ENCODE measurements at places on chromosomes 12 and 14.

- DNase-seq: no peak
Observed at GRCh38 chr14:100755649-100756048, 29.0 kb downstream of the DLK1 start.

GRCh38 chr12:119780786-119781434 is 96.2 kb downstream of the CIT start:
- DNase-seq: no peak

- no peak for DNase-seq
Observed at GRCh38 chr12:96136725-96137378, 57.3 kb upstream of the ELK3 start.

GRCh38 chr12:124599074-124599999 is 31.9 kb upstream of the NCOR2 start:
- no peak for DNase-seq

GRCh38 chr14:24147761-24148428 is 597 bp downstream of the RNF31 start:
- DNase-seq: no peak

GRCh38 chr12:30440826-30441602 is 254.7 kb downstream of the IPO8 start:
- DNase-seq: no peak

DNA sequence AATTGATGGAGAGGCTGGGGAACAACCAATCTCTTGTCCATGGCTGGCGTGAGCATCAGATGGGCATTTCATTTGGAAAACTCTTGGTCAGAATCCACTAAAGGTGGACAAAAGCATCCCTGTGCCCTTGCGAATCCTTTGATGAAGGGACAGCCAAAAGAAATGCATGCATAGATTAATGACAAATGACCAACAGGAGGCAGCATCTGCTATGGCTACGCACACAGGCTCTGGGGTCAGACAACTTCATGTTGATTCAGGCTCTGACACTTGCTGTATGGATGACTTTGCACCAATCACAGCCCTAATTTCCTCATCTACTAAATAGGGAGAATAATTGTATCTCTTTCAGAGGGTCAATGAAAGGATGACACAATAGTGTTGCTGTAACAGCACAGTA is 117.5 kb downstream of the ASCL4 start:
- DNase-seq: no peak

GRCh38 chr12:49037947-49038237 is 19.3 kb upstream of the PRKAG1 start:
- no peak for DNase-seq

GRCh38 chr12:130013771-130014484 is 110.1 kb upstream of the TMEM132D start:
- no peak for DNase-seq

DNA sequence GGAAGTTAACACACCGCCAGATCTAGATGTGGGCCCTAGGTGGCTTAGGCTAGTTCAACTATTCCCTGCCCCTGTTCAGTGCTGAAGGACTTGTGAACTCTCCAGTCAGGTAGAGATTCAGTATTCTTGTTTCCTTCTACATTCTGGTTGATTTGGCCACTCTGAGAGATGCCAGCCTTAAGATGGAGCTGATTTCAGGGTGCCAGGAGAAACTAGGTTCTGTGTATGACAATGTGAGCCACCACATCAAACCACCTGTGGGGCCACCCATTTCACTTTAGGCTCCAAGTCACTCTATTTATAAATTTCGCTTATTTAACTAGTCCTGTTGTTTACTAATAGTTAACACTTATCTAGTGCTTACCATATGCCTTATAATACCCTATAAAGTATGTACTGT is 26.0 kb downstream of the FRMD6 start:
- no peak for DNase-seq

- no peak for DNase-seq
Observed at GRCh38 chr12:80033448-80033847, 65.9 kb upstream of the OTOGL start.

DNA sequence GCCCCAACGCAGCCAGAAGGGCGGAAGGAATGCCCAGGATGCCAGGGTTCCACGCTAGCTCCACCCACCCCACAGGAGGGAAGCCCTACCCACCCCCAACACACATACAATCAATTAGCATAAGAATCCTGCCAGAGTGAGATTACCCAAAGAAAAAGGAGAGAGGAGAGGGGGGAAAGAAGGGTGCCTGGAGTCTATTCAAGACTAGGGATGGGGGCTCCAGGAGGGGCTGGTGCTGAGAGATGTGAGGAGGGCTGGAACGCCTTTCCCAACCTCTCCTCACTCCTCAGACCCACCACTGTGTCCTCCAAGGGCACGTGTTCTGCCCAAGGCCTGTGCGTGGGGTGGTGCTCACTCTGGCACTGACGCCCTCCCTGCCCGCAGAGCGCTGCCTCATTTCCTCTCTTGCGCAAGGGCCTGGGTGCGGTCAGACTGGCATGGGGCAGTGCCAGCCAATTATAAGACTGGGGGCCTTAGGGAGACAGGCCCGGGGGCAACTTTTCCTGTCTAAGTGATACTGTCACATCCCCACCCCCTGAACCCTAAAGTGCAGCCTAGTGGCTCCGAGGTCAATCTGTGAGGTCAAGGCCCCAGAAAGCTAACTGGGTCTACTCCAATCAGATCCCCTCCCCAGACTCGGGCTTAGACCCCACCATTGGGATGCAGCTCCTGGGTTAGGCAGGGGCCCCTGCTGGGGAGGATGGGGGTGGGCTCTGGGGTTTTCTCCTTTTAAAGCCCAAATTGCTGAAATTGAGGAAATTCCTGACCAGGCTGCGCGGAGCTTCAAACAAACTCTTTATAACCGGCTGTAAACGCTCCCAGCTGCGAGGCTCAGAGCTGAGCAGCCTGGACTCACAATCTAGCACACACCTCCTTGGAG is 10.2 kb upstream of the ITGB7 start:
- DNase-seq: peak; percentile 42

DNA sequence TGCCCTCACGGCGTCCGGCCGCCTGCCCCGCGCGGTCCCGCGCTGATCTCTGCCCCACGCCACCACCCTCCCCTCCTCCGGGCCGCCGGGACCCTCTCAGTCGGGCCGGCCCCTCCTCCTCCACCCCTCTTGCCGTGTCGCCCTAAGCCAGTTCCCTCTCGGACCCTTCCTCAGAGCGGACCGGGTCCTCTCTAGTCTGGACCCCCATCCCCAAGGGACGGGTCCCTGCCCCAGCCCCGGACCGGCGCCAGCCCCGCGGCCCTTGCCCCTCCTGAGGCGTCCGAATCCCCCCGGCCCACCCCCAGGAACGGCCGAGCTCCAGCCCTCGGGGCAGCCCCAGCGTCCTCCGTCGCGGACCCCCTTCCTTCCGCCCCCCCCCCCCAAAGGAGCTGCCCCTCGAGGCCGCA is 485 bp downstream of the PPP4R4 start:
- no peak for DNase-seq

- peak; percentile 1 for DNase-seq
Observed at GRCh38 chr14:54975856-54976255, 51.0 kb downstream of the WDHD1 start.

GRCh38 chr12:127245009-127245408 is 1022.0 kb upstream of the TMEM132C start:
- no peak for DNase-seq

- no peak for DNase-seq
Observed at GRCh38 chr12:110756611-110757010, 13.9 kb upstream of the PPP1CC start.

GRCh38 chr12:77372494-77372893 is 307.1 kb upstream of the E2F7 start:
- no peak for DNase-seq

DNA sequence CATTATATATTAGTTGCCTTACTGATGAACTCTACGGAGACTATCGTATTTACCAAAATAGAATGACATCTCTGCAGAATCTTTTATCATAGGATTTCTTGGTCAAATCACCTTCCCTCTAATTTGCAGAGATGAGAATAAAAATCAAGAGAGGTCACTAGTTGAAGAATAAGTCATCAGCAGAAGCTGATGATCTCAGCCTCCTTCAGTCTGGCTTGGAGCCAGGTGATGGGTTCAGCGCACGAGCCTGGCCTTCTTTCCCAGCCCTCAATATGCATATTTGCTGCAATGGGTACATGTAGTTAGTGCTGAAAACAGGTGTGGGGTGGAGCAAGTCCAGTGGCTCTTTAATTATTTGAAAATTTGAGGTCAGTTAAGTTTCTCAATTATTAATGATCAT is 19.2 kb upstream of the EMP1 start:
- DNase-seq: no peak

- no peak for DNase-seq
Observed at GRCh38 chr12:41577995-41578394, 389.9 kb downstream of the PDZRN4 start.

DNA sequence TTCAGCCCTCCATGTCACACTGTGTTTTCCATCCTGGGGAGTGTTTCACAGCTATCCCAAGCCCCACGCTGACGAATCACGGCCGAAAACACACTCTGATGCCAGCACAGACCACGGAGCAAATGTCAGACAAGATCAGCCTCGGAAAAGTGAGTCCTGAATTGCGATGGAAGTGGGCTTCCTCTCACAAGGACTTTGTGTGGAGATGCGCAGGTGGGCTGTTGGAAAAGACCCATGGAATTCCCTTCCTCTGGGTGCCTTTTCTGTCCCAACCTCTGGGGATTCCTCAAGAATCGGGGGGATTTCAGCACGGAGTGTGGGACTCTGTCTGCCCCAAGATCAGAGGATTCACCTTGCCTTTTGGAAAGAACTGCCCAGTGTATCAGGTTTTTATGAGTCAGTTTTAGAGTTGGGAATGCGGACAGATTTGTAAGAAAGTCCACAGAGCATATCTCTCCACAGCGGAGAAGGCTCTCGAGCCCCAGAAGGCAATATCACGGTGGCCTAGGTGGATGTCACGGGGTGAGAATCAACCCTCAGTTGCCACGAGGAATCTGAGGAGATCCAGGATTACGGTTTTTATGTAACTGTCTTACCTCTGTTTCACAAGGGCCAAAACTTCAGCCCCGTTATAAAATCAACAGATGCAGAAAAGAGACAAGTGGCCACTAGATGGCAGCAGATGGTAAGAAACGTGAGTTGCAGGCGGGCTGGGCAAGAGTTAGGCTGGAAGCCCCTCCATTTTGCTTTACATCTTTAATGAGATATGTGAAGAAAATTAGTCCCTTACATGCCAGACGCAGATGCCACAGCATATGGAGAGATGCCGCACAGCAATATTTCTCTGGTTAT is 201.9 kb downstream of the DAD1 start:
- peak; percentile 4 for DNase-seq

GRCh38 chr12:91377436-91377835 is 194.8 kb upstream of the DCN start:
- no peak for DNase-seq

GRCh38 chr12:124153392-124153791 is 141.5 kb upstream of the RFLNA start:
- DNase-seq: no peak

DNA sequence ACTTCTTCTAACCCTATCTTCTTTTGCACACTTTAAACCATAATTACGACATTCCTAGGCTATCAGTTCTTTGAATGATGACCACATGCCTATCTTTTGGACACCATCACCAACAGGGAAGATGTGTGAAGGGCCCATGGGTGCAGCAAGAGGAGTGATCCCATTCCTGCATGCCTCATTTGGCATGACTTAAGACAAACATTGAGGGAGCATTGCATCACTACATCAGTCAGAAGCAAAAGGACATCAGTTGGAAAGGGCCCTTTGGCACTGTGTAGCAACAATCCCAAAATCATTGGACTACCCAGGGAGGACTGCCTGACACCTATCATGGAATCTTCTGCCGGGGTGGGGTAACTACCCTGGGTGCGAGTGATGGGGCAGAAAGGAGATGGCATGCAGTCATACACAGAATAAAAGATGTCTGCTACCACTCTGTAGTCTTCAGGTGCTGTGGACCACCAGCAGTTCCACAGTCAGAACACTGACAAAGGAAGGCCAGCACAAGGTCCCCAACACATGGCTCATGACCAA is 10.7 kb upstream of the TMBIM6 start:
- DNase-seq: no peak

DNA sequence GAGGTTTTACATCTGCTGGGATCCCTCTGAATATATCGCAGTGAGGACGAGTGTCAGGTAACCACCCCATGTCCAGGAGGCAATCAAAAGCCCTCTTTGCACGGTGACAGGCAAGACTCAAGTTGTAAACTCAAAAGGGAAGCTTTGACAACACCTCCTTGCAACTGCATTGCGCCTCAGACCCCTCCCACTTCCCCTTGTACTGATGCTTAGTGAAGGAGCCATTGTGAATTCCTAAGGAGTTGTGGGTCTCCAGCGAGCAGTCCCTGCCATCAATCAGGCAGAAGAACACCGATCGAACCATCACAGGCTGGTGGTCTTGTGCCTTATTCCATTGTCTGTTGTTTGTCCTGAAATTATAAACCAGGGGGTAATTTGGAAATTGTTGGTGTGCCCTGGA is 112.6 kb downstream of the CCDC60 start:
- no peak for DNase-seq

- DNase-seq: no peak
Observed at GRCh38 chr12:62032870-62033269, 227.3 kb upstream of the USP15 start.

- no peak for DNase-seq
Observed at GRCh38 chr12:977156-977555, 13.9 kb upstream of the ERC1 start.

DNA sequence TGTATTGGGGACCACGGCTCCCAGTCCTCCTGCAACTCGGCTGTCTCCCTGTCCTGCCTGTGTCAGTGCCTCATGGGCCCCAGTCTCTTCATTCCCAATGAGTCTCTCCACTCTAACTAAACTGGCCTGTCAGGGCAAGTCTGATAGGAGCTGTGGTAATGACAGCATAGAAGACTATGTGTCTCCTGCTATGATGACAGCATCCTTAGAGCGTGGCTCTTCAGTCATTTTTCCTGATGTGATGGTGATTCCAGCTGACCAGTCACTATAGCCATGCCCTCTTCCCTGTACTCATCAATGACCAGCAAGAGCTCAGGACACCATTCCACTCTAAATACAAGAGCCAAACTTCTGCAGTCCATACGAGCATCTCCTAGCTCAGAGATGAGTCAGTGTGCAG is 339.8 kb downstream of the PCNX1 start:
- DNase-seq: no peak

DNA sequence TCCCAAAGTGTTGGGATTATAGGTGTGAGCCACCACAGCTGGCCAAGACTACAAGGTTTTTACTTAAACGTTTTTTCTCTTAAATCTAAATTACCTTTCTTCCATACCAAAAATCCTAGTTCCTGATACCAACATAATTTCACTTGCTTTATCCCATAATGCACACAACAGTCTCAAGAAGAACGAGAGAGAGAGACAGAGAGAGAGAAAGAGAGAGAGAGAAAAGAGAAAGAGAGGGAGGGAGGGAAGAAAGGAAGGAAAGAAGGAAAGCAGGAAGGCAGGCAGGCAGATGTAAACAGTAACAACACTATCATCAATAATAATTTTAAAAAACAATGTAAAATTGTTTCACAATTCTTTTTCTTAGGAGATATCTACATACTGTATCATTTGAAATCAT is 118.4 kb downstream of the BTG1 start:
- DNase-seq: no peak

GRCh38 chr12:130765186-130765659 is 49.1 kb upstream of the RIMBP2 start:
- DNase-seq: no peak

DNA sequence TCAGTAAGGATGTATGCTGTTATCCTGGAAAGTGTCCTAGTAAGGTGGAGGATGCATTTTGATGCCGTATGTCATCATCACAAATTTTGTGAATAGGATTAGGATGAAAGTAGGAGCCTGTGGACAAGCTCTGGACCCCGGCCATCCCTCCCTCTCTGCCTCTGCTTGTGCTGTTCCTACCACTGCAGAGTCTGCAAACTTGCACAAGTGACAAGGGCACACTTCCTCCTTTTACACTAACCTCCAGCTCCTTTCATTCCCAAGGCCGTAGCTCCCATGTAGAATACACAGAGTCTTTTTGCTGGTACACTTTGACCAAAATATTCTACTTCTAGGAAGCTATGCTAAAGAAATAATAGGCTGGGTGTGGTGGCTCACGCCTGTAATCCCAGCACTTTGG is 13.3 kb upstream of the TMCC3 start:
- DNase-seq: no peak

Data from CD4-positive, alpha-beta T cell treated with Interleukin-2 at 100 ng/mL for 4 hours (primary cell).